ENCODE measurements at places on chromosomes 2 and 18.

DNA sequence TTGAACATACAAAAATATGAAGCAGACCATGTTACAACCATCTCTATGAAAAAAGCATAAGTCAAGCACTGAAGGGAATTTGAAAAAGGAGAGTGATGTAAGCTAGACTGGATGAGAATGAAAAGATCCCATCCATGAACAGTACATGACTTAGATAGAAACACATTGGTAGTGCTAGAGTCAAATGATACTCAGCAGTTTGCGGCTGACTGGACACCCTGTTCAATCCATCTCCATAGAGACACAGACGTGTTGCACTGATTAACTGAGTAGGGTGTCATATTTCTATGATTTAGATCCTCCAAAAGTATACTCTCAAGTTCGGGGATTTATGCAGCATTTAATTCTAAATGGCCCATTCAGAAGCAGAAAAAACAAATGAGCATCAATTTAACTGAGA lies 674.3 kb upstream of the NRXN1 start:
- DNase-seq, result no peak

- no peak for DNase-seq
These were observed 11.8 kb upstream of the LRP1B start for GRCh38 chr2:142142595-142142994.

DNA sequence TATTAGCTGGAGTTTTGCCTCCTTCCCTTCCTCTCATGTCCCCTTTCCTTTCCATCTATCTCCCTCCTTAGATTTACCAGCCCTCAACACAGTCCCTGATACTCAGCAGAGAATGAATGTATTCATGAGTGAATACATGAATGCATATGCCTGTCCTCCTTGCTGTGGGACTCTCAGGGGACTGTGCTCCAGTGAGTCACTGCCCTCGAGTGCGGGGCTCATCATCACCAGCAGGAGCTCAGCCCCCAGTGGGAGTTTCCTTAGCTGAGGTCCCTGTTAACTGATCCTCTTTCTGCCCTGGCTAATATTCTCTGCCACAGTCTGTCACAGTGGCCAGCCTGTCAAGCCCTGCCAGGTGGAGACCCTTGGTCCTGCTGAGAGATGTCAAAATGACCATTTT lies 104.9 kb upstream of the LHCGR start:
- no peak for DNase-seq

GRCh38 chr2:156046900-156047299 lies 285.6 kb downstream of the NR4A2 start:
- DNase-seq, result no peak

- no peak for DNase-seq
These were observed 130.1 kb upstream of the SP5 start for GRCh38 chr2:170585067-170585466.

DNA sequence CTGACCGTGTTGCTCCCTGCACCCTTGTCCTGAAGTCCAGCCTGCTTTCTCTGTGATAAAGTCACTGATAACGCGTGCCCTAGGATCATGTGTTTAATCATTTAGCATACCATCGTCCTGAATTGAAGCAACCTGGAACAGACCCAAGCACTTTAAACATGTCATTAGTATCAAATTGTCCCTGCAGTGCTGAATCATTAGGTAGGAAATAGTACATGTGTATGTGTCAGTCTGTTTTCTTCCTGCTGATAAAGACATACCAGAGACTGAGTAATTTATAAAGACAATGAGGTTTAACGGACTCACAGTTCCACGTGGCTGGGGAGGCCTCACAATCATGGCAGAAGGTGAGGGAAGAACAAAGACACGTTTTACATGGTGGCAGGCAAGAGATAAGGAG lies 2.8 kb downstream of the ASB18 start:
- no peak for DNase-seq

GRCh38 chr18:54911551-54911950 lies 47.7 kb downstream of the CCDC68 start:
- no peak for DNase-seq
